Daoy (cell line): ENCODE measurements at places on chromosomes 11 and 22. TPM values are rescaled to one million over a fixed set of nuclear protein-coding genes. Genes with fewer than 3 reads are reported as not detected.

DNA sequence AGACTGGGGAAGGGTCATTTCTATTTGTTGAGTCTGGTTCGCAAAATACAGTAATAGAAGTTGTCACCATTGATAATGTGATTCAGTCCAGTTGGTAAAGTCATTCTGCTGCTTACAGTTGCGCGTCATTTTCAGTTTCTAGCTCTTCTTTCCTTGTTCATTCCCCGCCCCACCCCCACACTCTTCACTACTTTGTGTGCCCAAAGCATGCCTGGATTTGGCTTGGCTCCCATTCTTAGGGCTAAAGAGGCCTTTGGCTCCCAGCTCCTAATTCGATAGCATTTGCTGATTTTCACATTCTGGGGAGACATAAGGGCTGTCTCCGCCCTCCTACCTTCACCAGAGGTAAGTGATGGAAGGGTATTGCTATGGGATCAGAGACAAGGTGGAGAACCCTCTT, 43.0 kb downstream of the CECR2 start:
- no peak for DNase-seq

DNA sequence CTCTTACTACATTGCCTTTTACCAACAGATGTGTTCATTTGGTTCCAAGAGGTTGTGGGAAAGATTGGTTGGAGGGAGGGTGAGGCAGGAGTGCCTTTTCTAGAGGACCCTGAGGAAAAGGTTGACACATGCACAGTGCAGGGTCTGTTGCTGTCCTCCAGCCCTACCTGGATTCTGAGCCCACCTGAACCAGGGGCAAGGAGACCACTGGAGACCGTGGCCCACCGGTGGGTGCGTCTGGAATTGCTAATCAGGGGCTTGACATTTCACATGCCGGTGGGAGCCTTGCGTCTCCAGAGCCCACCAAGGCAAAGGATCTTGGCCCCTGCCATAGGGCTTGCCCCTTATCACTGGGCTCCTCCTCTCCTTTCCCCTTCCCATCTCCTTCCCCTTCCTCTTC, 80.4 kb upstream of the ZBED5 start:
- DNase-seq, result no peak

DNA sequence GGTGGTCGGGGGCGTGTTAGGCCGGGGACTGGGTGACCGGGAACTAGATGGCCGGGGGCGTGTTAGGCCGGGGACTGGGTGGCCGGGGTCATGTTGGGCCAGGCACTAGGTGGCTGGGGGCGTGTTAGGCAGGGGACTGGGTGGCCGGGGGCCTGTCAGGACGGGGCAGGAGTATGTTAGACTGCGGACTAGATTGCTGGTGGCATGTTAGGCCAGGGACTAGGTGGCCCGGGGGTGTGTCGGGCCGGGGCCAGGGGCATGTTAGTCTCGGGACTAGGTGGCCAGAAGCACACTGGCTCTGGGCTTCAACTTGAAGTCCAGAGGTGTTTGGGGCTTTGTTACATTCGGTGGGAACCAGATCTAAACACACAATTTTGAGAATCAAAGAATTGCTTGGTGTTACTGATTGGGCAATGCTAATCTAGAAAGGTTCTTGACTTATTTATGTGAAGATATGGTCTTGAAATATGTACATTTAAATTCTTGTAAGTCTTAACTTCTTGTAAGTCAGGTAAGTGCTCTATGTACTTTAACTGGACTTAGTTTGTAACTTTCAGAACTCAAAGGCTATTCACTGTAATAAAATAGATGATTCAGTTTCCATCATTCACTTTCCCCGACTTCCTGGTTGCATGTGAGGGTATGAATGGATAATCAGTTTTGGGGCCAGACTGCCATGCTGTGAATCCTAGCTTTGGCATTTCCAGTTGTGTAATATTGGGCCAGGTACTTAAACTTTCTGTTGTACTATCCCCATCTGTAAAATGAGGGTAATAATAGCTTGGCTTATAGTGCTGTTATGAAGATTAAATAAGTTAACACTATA, 1.1 kb downstream of the EXT2 start:
- DNase-seq, result peak; percentile 60

GRCh38 chr11:65113839-65114238, 2.2 kb downstream of the TM7SF2 start:
- DNase-seq, result no peak

GRCh38 chr22:40498420-40499208, 128.2 kb downstream of the SGSM3 start:
- DNase-seq, result peak; percentile 95

DNA sequence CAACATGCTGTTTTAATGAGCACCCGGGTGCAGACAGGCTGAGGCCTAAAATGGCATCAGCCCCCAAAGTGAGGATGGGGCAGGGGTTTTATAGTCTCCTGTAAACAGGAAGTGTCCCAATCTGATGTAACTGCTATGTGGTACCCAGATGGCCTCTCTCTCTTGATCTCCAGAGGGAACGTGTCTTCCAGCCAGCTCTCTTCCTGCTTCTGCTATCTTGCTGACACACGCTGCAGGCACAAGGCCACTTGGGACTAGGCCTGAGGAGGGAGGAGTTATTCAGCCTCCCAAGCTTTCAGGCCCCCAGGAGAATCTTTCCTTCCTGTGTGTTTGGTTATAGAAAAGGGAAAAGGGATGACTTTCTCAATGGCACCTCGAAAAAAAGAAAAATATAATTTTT, 11.4 kb upstream of the VSTM5 start:
- no peak for DNase-seq

GRCh38 chr11:104898685-104899013, 389 bp upstream of the CASP12 start:
- no peak for DNase-seq

DNA sequence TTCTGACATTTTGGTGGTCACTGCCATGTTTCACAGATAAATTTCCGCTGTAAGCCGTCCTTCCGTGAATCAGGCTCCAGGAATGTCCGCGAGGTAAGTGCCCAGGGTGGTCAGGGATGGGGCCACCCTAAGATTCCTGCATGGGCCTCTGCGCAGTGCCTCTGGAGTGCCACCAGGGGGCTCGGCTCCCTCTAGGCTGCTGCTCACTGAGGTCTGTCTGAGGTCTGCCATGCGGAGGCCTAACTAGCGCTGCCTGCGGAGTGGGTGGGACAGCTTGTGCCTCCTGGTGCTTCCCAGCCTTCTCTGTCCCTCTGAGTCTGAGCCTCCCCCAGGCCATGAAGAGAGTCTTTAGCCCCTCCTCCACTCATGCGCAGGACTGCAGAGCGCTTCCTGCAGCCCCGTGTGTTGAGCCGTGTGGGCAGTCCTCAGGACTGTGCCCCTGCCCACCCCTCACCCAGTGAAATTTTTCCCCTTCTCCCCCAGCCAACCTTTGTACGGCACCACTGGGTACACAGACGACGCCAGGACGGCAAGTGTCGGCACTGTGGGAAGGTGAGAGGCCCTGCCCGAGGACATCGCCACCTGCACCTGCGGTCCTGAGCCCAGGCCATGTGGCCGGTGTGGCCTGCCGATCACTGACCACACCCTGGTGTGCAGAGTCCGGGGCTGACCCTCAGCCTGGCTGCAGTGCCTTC, 11.9 kb upstream of the MDK start:
- DNase-seq, result peak; percentile 77

Gene OR51Q1
- not detected in 2 replicates for total RNA-seq

Gene JAML
- total RNA-seq, result not detected in 2 replicates

Gene PRR14L
- 9.3 and 13.5 TPM in 2 replicates for total RNA-seq

Gene ALKBH8
- 13.6 and 17.7 TPM in 2 replicates for total RNA-seq

Gene OOSP3
- not detected in 2 replicates for total RNA-seq
